ENCODE measurements at places on chromosomes 1 and 21.

DNA sequence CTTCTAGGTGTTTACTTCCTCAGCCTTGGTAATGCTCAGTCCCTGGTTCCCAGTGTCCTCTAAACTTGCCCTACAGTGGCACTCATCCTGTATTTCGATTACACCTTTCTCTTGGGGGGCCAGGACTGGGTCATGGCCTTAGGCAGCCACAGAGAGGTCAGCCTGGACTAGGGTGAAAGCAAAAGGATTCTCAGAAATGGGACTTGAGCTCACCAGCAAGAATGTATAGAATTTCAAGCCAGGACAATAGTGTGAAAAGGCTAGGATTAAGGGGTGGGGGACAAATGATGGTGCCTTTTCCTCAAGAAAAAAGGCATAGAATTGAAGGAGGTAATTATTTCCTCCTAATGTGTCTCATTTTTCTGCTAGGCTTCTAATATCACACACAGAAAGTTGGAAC lies 166.8 kb upstream of the RUNX1 start:
- no peaks in the 10 kb centered on the region for H3K4me1 ChIP-seq
- H3K27ac ChIP-seq = no peak overlapping the region
- no peak for DNase-seq
- H3K4me3 ChIP-seq = no peak overlapping the region
- no peaks in the 10 kb centered on the region for H3K36me3 ChIP-seq

GRCh38 chr1:28898405-28898881 lies 15.9 kb upstream of the EPB41 start:
- no peak overlapping the region for H3K4me3 ChIP-seq
- no peak overlapping the region for H3K27ac ChIP-seq
- no peak for DNase-seq
- H3K27me3 ChIP-seq = no peaks in the 10 kb centered on the region
- H3K36me3 ChIP-seq = peaks cover 5% of the 10 kb centered on the region
- H3K4me1 ChIP-seq = peaks cover 31% of the 10 kb centered on the region

DNA sequence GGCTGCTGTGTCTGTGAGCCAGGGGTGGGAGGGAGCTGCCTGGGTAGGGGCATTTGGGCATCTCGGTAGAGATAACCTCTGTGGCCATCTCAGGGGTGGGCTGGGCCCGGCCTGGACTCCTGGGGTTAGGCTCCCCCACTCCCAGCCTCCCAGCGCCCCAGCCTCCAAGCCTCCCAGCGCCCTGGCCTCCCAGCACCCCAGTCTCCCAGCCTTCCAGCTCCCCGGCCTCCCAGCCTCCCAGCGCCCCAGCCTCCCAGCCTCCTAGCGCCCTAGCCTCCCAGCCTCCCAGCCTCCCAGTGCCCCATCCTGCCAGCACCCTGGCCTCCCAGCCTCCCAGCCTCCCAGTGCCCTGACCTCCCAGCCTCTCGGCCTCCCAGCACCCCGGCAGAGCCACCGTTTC lies 85.1 kb upstream of the TTC34 start:
- no peaks in the 10 kb centered on the region for H3K36me3 ChIP-seq
- H3K4me3 ChIP-seq = no peak overlapping the region
- H3K27me3 ChIP-seq = peaks cover 8% of the 10 kb centered on the region
- no peak overlapping the region for H3K27ac ChIP-seq
- no peaks in the 10 kb centered on the region for H3K4me1 ChIP-seq
- DNase-seq = no peak

DNA sequence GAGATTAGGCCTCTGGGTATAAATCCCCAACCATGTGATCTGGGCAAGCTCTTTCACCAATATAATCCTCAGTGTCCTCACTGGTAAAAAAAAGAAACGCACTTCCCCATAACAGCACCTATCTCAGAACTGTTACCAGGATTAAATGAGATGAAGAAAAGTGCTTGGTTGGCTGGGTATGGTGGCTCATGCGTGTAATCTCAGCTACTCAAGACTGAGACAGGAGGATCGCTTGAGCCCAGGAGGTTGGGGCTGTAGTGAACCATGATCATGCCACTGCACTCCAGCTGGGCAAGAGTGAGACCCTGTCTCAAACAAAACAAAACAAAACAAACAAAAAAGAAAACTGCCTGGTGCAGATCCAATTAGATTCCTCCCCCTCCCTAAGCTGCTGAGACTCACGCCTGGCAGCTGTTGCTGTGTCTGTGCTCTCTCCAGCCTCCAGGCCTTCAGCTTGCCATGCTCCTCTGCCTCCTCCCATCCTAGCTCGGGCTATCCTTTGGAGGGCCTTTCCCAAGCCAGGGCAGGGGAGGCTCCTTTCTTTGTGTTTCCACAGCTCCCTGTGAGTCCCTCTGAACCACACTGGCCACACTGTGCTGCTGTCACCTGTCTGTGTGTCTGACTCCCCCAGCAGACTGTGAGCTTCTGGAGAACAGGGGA lies 19.0 kb downstream of the CYB5RL start:
- H3K4me1 ChIP-seq = peaks cover 6% of the 10 kb centered on the region
- no peak overlapping the region for H3K27ac ChIP-seq
- DNase-seq = no peak

DNA sequence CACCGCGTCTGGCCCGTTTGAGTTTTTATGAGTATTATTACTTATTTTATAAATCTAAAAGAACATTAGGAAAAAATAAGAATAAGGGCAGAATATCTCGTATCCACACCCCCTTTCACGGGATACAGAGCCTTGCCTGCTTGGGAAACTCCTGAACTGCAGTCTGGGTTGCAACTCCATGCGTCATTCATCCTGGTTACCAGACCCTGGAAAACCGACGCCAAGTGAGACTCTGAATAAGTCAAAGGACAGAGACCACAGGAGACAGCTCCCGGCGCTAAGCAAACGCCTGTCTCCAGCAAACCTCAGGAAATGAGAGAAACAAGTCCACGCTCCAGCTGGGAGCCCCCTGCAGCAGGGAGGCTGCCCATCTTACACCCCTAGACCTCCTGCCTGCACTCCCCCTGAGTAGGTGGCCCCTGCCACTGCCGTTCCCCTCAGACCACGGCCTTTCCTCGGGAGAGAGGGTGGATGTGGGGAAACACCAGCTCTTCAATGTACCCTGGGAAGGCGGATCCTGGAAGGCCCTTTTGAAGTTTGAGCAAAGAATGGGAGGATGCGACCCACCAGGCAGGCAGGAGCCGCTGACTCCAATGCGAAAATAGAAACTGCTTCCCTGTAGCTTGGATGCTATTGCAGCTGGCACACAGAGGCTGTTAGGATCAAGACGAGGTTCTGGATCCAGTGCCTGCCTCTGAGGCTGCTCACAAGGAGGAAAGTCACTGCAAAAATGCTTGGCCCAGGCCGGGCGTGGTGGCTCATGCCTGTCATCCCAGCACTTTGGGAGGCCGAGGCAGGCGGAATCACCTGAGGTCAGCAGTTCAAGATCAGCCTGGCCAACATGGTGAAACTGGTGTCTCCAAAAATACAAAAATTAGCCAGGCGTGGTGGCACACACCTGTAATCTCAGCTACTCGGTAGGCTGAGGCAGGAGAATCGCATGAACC lies 37.7 kb upstream of the GPR157 start:
- H3K4me1 ChIP-seq = no peaks in the 10 kb centered on the region
- H3K36me3 ChIP-seq = no peaks in the 10 kb centered on the region
- no peak overlapping the region for H3K27ac ChIP-seq
- H3K27me3 ChIP-seq = no peaks in the 10 kb centered on the region

GRCh38 chr1:248739572-248740205 lies 15.9 kb downstream of the LYPD8 start:
- H3K27me3 ChIP-seq = peaks cover 27% of the 10 kb centered on the region
- no peak for DNase-seq
- no peak overlapping the region for H3K4me3 ChIP-seq
- no peaks in the 10 kb centered on the region for H3K36me3 ChIP-seq
- no peaks in the 10 kb centered on the region for H3K4me1 ChIP-seq

DNA sequence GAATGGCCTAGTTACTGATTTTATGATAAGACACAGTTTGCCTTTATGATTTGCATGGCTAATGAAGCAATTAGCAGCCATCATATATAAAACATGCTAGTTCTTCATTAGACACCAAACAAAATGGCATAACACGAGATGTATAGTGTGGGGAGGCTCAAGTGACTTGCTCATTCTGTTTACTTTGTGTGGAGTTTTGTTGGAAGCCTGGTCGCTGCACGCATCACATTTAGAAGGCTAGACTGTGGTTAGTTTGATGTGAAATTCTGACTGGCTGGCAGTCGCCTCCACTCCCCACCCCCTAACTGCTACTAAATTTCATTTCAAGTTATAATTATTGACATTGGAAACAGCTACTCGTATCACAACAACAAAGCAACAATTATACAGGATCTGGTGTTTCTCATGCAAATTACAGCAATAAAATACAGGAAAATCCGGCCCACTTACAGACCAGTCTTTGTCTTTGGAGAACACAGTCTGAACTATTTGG lies 356.1 kb downstream of the LMO4 start:
- no peak for DNase-seq
- no peaks in the 10 kb centered on the region for H3K36me3 ChIP-seq
- no peak overlapping the region for H3K27ac ChIP-seq
- peaks cover 3% of the 10 kb centered on the region for H3K4me1 ChIP-seq
- peaks cover 3% of the 10 kb centered on the region for H3K27me3 ChIP-seq
- peak overlapping the region; percentile 54 for H3K4me3 ChIP-seq

GRCh38 chr1:168887381-168887780 lies 158.4 kb upstream of the DPT start:
- no peaks in the 10 kb centered on the region for H3K36me3 ChIP-seq
- no peaks in the 10 kb centered on the region for H3K4me1 ChIP-seq
- H3K4me3 ChIP-seq = no peak overlapping the region
- H3K27me3 ChIP-seq = no peaks in the 10 kb centered on the region
- H3K27ac ChIP-seq = no peak overlapping the region
- DNase-seq = no peak

- no peaks in the 10 kb centered on the region for H3K4me1 ChIP-seq
- no peak for DNase-seq
- H3K4me3 ChIP-seq = no peak overlapping the region
- no peak overlapping the region for H3K27ac ChIP-seq
- peaks cover 4% of the 10 kb centered on the region for H3K36me3 ChIP-seq
- peaks cover 51% of the 10 kb centered on the region for H3K27me3 ChIP-seq
Observed at GRCh38 chr1:38141483-38141882, 94.9 kb upstream of the POU3F1 start.

DNA sequence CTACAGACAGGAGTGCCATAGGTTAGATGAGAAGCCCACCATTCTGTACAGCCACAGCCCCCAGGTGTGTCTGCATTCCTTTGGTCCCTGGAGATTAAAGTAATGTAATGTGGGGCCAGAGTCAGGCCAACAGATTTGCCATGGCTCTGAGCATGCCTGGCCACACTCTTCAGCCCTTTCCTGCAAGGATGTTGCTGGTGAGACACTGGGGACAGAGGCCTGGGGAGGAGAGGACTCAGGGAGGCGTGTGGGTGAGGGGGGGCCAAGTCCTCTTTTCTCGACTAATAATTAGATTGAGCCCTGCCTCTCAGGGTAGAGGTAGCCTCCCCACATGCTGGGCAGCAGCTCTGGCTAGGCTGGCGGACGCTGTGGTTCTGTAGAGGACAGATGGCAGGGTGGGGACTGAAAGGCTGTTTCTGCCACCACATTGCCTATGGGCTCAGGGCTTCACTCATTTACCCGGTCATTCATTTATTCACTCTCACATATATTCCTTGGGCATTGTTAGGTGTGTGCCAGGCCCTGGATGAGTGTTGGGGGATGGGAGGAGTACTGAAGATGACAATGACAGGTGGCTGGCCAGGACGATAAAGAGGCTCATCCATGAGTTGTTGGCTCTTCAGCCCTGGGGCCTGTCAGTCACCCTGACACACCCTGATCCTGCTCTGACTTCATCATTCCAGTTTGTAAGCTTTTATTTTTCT lies 7.1 kb upstream of the PRCC start:
- DNase-seq = no peak
- H3K4me3 ChIP-seq = no peak overlapping the region
- H3K27ac ChIP-seq = no peak overlapping the region
- H3K4me1 ChIP-seq = no peaks in the 10 kb centered on the region
- H3K27me3 ChIP-seq = no peaks in the 10 kb centered on the region

DNA sequence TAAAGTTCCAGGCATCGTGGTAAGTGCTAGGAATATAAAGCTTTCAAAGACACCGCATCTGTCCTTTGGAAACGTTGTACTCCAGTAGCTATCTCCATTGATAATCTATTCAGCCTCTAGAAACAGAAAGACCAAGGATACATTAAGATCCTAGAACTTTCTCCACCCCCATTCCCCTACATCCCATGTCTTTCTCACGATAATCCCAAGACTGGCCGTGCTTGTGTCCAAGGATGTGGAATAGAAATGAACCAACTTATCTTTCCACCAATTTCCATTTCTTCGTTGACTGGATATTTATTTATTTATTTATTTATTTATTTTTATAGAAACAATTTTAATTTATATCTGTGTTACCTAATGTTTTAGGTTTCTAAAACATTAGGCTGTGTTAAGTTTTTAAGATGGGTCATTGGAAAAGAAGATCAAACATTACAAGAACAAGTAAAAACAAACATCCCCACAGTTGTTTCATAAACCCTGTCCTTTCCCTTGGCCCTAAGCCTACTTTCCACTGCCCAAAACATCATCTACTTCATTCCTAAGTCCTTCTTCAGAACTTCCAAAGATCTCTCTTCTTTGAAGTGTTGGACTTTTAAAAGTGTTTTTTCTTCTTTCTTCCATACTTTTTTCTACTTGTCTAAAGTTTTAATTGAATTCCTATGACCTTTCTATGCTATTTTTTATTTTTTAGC lies 39.7 kb downstream of the LRRC8C start:
- no peaks in the 10 kb centered on the region for H3K27me3 ChIP-seq
- no peaks in the 10 kb centered on the region for H3K36me3 ChIP-seq
- no peak for DNase-seq
- no peak overlapping the region for H3K4me3 ChIP-seq
- H3K4me1 ChIP-seq = peaks cover 68% of the 10 kb centered on the region
- H3K27ac ChIP-seq = peak overlapping the region; percentile 34

GRCh38 chr1:202411422-202411821 lies 62.9 kb downstream of the PPP1R12B start:
- DNase-seq = no peak
- H3K27me3 ChIP-seq = no peaks in the 10 kb centered on the region
- H3K4me3 ChIP-seq = no peak overlapping the region
